A549 treated with ZK216348 at 1 μM for 4 hours (cell line): ENCODE measurements at places on chromosomes 6 and 20. TPM values are rescaled to one million over a fixed set of nuclear protein-coding genes. Genes with fewer than 3 reads are reported as not detected.

Gene WFDC12
- not detected in 5 replicates for total RNA-seq

Gene ARFRP1
- total RNA-seq, result 21.8 to 43.0 TPM (median 37.6 TPM) in 5 replicates

Gene TCP11
- total RNA-seq, result not detected in 5 replicates

Gene KHDC1L
- 0.32 to 0.36 TPM in 2 of 5 replicates, not detected in the others for total RNA-seq

Gene SPINT3
- total RNA-seq, result not detected in 5 replicates

Gene GTSF1L
- not detected in 5 replicates for total RNA-seq

Gene TSHZ2
- total RNA-seq, result not detected in 5 replicates

Gene PTK7
- total RNA-seq, result 3.1 to 5.5 TPM (median 4.1 TPM) in 5 replicates

Gene MYT1
- 0.08 to 0.93 TPM (median 0.44 TPM) in 5 replicates for total RNA-seq

Gene ZSCAN12
- total RNA-seq, result 1.3 to 2.1 TPM (median 1.7 TPM) in 5 replicates

Gene CRNKL1
- 20.4 to 27.7 TPM (median 23.9 TPM) in 5 replicates for total RNA-seq

Gene CLIC5
- not detected in 5 replicates for total RNA-seq

Gene HRH3
- not detected in 5 replicates for total RNA-seq

Gene BPIFA2
- not detected in 5 replicates for total RNA-seq

Gene PHF20
- total RNA-seq, result 25.6 to 39.8 TPM (median 27.9 TPM) in 5 replicates

Gene EBF4
- 2.3 to 2.7 TPM (median 2.4 TPM) in 5 replicates for total RNA-seq

Gene ARG1
- total RNA-seq, result not detected in 5 replicates

Gene CMTR1
- 13.7 to 17.6 TPM (median 16.5 TPM) in 5 replicates for total RNA-seq

Gene ERVFRD-1
- not detected in 5 replicates for total RNA-seq

Gene HFE
- total RNA-seq, result 8.5 to 13.9 TPM (median 12.4 TPM) in 5 replicates

Gene TRIM10
- total RNA-seq, result not detected in 5 replicates

Gene ENPP1
- total RNA-seq, result 0.94 to 1.9 TPM (median 1.5 TPM) in 5 replicates

Gene C20orf141
- total RNA-seq, result 0.36 TPM in 1 of 5 replicates, not detected in the others

Gene MUCL3
- total RNA-seq, result 0.08 to 0.17 TPM (median 0.10 TPM) in 5 replicates

Gene SLC22A1
- 1.7 to 3.4 TPM (median 2.2 TPM) in 5 replicates for total RNA-seq

Gene ZSCAN26
- 4.2 to 6.9 TPM (median 5.0 TPM) in 5 replicates for total RNA-seq

Gene SRSF12
- total RNA-seq, result 0.75 to 1.9 TPM (median 1.0 TPM) in 5 replicates

Gene PROKR2
- total RNA-seq, result not detected in 5 replicates

Gene CAPN11
- total RNA-seq, result not detected in 5 replicates

Gene TREM2
- not detected in 5 replicates for total RNA-seq

Gene PLA2G7
- not detected in 5 replicates for total RNA-seq

Gene TSPO2
- not detected in 5 replicates for total RNA-seq

Gene PSMB9
- total RNA-seq, result 15.8 to 24.7 TPM (median 19.0 TPM) in 5 replicates

Gene PGM3
- total RNA-seq, result 22.9 to 32.1 TPM (median 27.5 TPM) in 5 replicates

Gene ATP6V1G2
- 0.33 to 1.3 TPM (median 0.69 TPM) in 5 replicates for total RNA-seq

Gene CTAGE9
- total RNA-seq, result not detected in 5 replicates

Gene CLDN20
- total RNA-seq, result not detected in 5 replicates

Gene KIF3B
- 23.5 to 30.1 TPM (median 24.9 TPM) in 5 replicates for total RNA-seq

Gene PRDM13
- total RNA-seq, result 0.45 to 1.2 TPM (median 0.99 TPM) in 5 replicates

Gene SLC17A9
- 0.35 TPM in 1 of 5 replicates, not detected in the others for total RNA-seq

Gene LGSN
- total RNA-seq, result 1.7 to 3.4 TPM (median 3.0 TPM) in 5 replicates

Gene IPCEF1
- 0.03 TPM in 1 of 5 replicates, not detected in the others for total RNA-seq
